Mesothelial cell of epicardium (in vitro differentiated cells): ENCODE measurements at places on chromosomes 2 and 18.

GRCh38 chr2:11498543-11499034 is 32.6 kb upstream of the E2F6 start:
- DNase-seq = no peak

- DNase-seq = no peak
These were observed 728.7 kb upstream of the ID2 start for GRCh38 chr2:7953195-7953594.

- DNase-seq = no peak
These were observed 92.5 kb downstream of the EML4 start for GRCh38 chr2:42261518-42262195.

- DNase-seq = no peak
These were observed 71.4 kb upstream of the FAM98A start for GRCh38 chr2:33670392-33670937.
